ENCODE measurements at places on chromosomes 1 and 21. TPM values are rescaled to one million over a fixed set of nuclear protein-coding genes. Genes with fewer than 3 reads are reported as not detected.

DNA sequence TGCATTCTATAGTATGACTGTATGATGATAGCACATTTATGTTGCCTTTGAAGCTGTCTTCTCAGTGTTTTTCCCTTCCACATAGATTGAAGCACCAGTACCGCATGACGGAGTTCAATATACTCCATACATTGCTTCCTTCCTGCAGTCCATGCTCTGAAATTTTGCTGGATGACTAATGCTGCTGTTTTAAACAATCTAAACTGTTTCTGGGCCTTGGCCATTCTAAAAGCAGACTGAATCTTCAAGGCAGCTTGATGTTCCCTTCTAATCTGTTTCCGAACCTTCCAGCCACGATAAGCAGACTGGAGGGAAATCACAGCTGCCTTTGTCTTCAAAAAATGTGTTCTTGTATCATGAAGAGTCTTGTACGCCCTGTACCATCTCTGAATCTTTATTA lies 36.2 kb upstream of the F13B start:
- no peaks in the 10 kb centered on the region for H3K36me3 ChIP-seq
- H3K4me1 ChIP-seq, result no peaks in the 10 kb centered on the region
- no peak overlapping the region for H3K4me3 ChIP-seq
- no peak overlapping the region for H3K27ac ChIP-seq
- no peaks in the 10 kb centered on the region for H3K27me3 ChIP-seq

DNA sequence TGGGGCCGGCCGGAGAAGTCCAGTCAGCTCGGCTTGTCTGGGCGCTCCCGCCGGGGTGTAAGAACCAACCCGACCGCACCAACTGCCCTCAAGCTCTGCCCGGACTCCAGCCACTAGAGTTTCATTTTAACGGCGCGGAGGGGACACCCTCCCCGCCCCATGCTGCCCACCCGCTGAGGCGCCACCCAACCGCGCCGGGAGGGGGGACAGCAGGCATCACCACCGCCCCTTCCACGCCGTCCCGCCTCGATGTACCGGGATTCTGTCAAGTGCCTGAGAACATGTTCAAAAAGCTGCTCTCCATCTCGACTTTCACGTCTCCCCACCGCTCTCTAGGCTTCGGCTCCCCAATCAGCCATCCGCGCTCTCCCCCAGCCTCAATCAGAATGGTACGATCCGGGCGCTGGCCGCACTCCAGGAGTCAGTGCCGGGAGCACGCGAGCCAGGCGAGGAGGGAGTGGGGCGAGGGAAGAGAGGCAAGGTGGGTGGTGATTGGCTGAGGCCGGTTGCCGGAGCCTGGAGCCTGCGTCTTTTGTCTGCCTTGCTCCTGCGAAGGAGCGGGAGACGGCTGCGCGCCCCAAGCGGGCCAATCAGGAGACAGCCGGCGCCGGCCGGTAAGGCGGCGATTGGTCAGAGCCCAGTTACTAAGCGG lies at the start of gene PIK3R3:
TSS of gene PIK3R3 (minus strand) at position 101 of the 652 bp plus-strand sequence. CDS start 677 bp downstream, outside the sequence.
- DNase-seq, result peak; percentile 88
- H3K27me3 ChIP-seq, result peaks cover 5% of the 10 kb centered on the region
- H3K4me1 ChIP-seq, result peaks cover 15% of the 10 kb centered on the region
- H3K4me3 ChIP-seq, result peak within 1 kb of the TSS; percentile 95
- no peaks in the 10 kb centered on the region for H3K36me3 ChIP-seq

DNA sequence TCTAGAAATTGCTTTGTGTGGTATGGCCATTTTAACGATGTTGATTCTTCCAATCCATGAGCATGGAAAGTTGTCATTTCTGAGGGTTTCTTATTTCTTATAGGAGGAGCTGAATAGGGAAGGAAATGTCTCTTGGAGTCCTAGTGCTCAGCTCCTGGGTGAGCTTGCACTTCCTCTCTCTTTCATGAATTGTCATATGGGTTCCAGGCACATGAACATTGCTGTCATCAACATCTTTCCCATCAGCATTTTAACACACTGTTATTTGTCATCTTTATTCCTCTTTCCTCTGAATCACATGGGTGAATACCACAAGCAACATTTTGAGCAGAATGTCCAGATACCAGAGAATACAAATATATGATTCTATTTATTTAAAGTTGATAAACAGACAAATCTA lies 23.4 kb downstream of the SLAMF6 start:
- H3K27me3 ChIP-seq, result peaks cover 10% of the 10 kb centered on the region
- no peaks in the 10 kb centered on the region for H3K36me3 ChIP-seq
- H3K27ac ChIP-seq, result no peak overlapping the region

- no peak for DNase-seq
- no peaks in the 10 kb centered on the region for H3K36me3 ChIP-seq
- no peaks in the 10 kb centered on the region for H3K4me1 ChIP-seq
- no peak overlapping the region for H3K4me3 ChIP-seq
- no peak overlapping the region for H3K27ac ChIP-seq
- no peaks in the 10 kb centered on the region for H3K27me3 ChIP-seq
These were observed 106.2 kb downstream of the PLPPR4 start for GRCh38 chr1:99370476-99370875.

- no peak overlapping the region for H3K27ac ChIP-seq
- DNase-seq, result no peak
- H3K4me1 ChIP-seq, result peaks cover 3% of the 10 kb centered on the region
- no peaks in the 10 kb centered on the region for H3K36me3 ChIP-seq
- H3K4me3 ChIP-seq, result no peak overlapping the region
- H3K27me3 ChIP-seq, result no peaks in the 10 kb centered on the region
These were observed 30.8 kb downstream of the PLPP3 start for GRCh38 chr1:56548571-56548970.

- DNase-seq, result no peak
- peaks cover 68% of the 10 kb centered on the region for H3K36me3 ChIP-seq
- no peak overlapping the region for H3K27ac ChIP-seq
- H3K27me3 ChIP-seq, result no peaks in the 10 kb centered on the region
- H3K4me3 ChIP-seq, result no peak overlapping the region
These were observed 59.5 kb upstream of the KDM4A start for GRCh38 chr1:43590388-43590925.

The KCNJ15 gene
- polyA plus RNA-seq, result 71.6 TPM

The TM2D1 gene
- polyA plus RNA-seq, result 51.1 TPM

The OR2T33 gene
- not detected for polyA plus RNA-seq

The PLA2G2D gene
- polyA plus RNA-seq, result not detected

The FOXD2 gene
- polyA plus RNA-seq, result 0.05 TPM
